ENCODE measurements at places on chromosomes 7 and 10.

- DNase-seq, result no peak
Observed at GRCh38 chr10:124644771-124645415, 99.3 kb downstream of the FAM53B start.

- no peak for DNase-seq
Observed at GRCh38 chr7:35012160-35012559, 25.1 kb downstream of the DPY19L1 start.

- no peak for DNase-seq
Observed at GRCh38 chr10:96289218-96289910, 14.9 kb upstream of the DNTT start.

DNA sequence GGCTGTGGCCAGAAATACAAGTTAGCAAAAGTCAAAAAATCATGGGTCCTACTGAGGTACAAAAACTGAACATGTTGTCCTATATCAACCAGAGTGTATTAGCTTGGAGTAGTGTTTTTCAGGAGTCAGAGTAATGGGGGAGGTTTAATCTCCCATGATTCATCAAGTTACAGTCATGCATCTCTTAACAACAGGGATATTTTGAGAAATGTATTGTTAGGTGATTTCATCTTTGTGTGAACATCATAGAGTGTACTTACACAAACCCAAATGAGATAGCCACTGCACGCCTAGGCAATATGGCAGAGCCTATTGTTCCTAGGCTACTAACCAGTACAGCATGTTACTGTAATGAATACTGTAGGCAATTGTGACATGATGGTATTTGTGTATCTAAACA, 14.9 kb upstream of the TES start:
- no peak for DNase-seq

GRCh38 chr7:31782411-31782991, 95.5 kb downstream of the PPP1R17 start:
- DNase-seq, result no peak

GRCh38 chr7:135758531-135758932, 9.9 kb upstream of the FAM180A start:
- DNase-seq, result no peak

DNA sequence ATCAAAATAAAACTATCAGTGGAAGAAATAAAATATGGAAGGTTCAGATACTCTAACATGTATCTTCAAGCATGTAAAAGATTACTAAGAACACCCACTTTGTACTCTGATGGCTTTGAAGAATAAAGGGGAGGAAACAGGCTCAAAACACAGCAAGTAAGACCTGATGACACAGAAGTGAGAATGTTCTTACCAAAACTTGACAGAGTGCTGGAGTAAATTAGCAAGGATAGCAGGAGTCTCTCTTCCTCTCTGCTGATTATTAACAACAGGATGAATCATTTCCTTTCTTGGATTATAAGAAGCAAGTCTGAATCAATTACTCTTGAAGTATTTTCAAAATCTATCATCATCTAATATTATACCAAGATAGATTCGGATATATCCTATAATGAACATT, 47.5 kb downstream of the GLI3 start:
- no peak for DNase-seq

DNA sequence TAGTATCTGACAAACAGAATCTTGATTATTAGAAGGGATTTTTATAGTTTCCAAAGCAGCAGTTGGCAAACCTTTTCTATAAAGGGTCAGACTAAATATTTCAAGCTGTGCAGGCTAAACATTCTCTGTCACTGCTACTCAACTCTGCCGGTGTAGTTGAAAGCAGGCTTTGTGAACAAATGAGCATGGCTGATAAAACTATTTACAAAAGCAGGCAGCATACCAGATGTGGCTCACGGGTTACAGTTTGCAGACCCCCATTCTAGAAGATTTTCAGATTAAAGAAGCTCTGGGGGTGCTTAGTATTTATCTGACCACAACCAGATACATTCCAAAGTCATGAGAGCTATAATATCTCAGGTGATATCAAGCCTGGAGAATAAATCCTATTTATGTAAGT, 1017.5 kb downstream of the SORCS1 start:
- DNase-seq, result no peak

- peak; percentile 66 for DNase-seq
Observed at GRCh38 chr10:32982911-32983909, 25.2 kb upstream of the ITGB1 start.

DNA sequence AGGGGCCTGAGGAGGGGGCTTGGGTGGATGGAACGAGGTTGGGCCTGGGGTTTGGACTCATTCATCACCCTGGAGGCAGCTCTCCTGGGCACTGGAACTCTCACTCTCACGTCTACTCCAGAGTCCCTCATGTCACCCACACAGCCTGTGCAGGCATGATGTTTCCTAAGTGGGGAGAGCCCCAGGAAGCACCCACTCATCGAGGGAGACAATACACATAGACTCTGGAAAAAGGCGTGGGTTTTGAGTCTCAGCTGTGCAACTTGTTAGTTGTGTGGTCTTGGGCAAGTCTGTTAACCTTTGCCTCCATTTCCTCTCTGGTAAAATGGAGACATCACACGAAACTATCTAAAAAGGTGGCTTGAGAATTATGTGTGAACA, 25.9 kb upstream of the RBM20 start:
- DNase-seq, result no peak

DNA sequence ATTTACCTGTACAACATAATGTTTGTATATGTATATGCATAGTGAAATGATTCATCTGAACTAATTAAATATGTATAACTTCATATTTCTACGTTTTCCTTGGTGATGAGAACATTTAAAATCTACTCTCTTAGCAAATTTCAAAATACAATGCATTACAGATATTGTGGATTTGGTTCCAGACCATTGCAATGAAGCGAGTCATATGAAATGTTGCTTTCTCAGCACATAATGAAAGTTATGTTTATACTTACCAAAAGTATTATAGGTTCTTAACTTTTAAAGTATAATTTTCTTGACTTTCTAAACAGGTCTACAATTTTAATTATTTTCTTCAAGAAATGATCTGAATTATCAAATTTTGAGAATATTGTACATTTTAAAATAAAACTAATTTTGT, 189.2 kb downstream of the CSTF2T start:
- no peak for DNase-seq

- DNase-seq, result no peak
Observed at GRCh38 chr10:42795701-42796100, 13.1 kb downstream of the BMS1 start.

- no peak for DNase-seq
Observed at GRCh38 chr7:156999958-157000726, 10.3 kb downstream of the MNX1 start.

DNA sequence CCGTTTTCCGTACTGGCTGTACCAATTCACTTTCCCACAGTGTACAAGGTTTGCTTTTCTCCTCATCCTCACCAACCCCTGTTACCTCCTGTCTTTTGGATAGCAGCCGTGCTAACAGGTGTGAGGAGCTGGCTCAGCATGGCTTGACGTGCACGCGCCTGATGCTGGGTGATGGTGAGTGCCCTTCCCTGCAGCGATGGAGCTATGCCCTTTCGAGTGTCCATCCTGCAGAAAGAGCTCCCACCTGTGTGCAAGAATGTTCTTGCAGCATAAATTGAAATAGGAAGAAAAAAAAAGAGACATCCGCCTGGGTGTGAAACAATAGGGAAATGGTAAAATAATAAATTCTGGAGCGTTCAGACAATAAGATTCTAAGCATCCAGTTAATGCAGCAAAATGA, 9.5 kb upstream of the UBE3C start:
- DNase-seq, result no peak

DNA sequence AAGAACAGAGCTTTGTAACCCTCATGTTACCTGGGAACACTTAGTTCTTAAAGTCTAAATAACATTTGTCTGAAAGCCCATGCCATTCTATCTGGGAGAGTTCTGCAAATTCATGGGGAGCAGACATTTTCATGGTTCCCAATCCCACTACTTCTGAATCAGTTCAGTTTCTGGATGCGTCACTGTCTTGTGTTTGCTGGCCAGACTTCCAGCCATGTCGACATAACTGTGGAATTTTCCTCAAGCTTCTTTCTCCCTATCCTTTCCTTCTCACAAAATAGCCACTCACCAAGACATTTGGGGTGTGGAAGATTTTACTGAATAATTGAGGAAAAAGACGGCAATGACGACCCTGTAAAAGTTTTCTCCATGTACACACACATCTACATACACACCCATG, 272.5 kb downstream of the NEBL start:
- DNase-seq, result no peak

GRCh38 chr7:155205368-155206317, 92.0 kb upstream of the INSIG1 start:
- no peak for DNase-seq

- DNase-seq, result no peak
Observed at GRCh38 chr7:12436126-12436525, 32.5 kb upstream of the VWDE start.

DNA sequence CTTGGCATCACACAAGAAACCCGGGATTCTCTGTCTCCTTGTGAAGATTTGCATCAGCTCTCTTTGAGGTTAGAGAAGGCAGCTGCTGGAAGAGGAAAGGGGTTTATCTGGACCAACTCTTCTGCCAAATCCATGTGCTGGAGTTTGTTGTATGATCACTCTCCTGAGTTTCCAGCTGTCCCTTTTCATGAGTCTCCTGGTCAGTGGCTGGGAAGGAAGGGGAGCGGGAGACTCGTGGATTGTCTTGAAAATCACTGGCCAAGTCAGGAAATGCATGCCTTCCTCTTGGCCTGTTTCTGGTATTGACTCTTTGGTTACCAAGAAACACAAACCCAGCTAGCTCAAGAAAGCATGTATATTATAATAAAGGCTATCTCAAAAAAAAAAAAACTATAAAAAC, 38.8 kb downstream of the TACR2 start:
- no peak for DNase-seq

DNA sequence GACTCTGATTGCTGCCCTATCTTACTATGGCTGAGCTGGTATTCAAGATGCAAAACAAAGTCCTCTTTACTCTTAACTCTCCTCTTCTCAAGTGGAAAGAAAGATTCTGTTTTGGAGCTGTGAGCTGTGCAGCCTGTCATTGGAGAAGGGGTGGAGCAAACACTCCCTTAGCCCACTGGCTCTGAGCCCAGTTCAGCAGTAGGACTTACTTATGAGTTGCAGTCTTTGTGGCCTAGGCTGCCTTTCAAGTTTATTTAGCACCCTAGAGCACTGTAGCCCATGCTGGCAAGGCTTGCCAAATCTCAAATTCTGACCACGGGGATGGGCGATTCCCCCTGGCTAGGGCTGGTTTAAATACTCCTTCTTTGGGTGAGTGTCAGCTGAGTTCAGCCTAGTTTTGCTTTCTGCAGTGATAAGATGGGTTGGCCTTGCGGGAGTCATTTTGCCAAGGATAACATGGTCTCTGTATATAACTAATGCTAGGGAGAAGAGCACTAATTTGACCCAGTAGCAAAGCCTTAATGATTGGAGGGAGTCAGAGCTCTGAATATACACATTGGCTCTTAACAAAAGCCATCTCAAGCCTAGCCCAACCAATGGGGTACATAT, 110.2 kb downstream of the MYO3A start:
- DNase-seq, result no peak

- DNase-seq, result no peak
Observed at GRCh38 chr7:31439165-31439564, 74.7 kb upstream of the ITPRID1 start.

DNA sequence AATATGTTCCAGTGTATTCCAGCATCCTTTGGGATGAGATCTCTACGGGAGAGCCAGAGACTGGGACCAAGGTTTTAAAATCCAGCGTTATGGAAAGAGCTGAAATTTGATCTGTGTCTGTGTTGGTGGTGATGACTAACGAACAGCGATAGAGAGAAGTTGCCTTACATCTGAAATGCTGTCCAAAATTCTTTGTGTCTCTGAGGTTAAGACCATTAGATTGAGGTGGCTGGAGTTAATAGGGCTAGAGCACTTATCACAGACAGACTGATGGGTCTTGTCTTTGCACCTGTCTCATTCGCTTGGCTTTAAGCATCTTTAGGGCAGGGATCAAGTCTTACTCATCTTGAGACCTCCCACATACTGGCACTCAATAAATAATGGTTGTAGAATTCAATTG, 41.0 kb upstream of the RAPGEF5 start:
- no peak for DNase-seq

DNA sequence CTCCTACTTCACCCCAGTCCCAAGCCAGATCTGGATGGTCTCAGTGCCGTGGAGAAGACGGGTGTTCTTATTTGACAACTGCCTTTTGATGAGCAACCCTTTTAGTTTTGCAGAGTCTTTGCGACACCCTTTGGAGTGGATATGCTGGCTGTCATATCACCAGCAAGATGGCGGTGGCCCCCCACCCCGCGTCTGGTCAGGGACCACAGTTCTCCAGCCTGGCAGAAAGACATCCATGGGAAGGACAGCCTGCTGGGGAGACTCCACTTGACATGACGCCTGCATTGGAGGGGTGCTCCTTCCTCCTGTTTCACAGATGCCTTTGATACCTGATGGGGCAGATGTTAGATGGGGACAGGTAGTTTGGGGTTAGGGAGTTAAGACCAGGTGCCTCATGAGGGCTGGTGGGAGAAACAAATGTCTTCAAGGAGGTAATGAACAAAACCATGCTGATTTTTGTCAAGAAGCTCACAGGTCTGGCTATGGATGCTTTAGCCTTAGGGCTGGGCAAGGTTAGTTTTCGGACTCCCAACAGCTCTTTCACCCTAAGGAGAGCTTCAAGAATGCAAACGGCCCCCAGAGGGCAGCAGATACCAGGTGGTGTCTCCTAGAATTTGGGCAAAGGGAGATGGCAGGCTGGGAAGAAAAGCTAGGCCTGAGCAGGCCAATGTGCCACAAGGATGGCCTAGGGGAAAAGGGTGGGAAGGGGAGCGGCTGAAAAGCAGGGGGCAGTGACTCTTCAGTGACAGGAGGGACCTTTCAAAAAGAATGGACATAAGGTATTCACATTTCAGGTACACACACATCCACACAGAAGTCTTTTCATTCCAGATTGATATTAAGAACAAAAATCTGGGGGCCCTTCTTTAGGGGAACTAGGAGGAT, 95.2 kb downstream of the CLEC2L start:
- peak; percentile 62 for DNase-seq

DNA sequence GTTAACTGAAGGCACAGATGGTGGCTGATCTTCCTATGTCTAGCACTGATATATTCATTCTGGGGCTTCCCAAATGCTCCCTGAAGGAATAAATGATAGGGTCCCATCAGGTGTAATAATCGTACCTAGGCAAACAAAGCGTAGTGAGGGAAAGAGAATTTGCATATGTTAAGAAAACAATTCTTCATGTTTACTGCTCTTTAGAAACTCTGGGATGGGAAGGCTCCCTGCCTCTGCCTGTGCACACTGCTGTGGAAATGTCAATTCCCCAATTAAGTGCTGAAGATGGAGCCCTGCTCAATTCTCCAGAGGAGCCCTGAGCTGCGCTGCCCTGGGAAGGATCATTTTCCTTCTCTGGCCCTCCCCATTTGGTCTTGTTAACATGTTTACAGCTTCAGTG, 380.9 kb upstream of the ADARB2 start:
- DNase-seq, result no peak

DNA sequence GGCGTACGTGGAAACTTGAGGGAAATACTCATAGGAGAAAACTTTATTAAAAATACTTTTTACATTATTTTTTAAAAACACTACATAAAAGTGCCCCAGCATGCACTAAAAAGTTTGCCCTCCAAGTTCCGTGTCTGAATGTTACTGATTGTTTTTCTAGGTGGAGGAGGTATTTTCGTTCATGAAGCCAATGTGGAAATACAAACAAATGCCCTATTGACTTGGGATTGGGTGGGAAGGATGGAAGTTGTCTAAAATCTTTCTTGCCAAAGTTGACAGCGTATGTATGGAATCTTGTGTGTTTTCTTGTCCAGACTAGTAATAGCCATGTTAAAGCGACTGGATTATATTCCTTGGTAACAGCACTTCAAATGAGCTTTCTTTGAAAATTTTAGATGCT, 1.2 kb downstream of the PROSER2 start:
- no peak for DNase-seq

- DNase-seq, result no peak
Observed at GRCh38 chr7:132179080-132179430, 397.2 kb downstream of the PLXNA4 start.

Measured in left lobe of liver (tissue), 2 donors.